ENCODE measurements at places on chromosomes 1 and 21.

GRCh38 chr1:59104191-59104760 is 192.6 kb upstream of the FGGY start:
- no peak for DNase-seq

DNA sequence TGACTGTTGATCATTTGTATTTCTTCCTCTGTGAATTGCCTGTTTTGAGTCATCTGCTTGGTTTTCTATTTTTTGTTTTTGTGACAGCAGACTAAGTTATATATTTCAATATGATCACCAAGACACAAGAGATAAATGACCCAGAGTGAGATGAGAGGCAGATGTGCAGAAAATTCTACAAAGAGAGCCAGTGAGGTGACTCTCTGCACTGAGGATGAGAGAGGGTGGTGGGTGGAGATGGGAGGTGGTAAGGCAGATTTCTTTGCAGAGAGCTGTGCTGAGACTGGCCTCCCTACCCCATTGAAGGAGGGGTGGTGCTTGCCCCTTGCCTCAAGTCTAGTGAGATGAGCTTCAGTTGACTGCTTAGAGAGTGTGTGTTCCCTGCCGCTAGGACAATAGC is 17.6 kb upstream of the FCAMR start:
- no peak for DNase-seq

- no peak for DNase-seq
Observed at GRCh38 chr1:71561206-71561605, 480.4 kb upstream of the ZRANB2 start.

DNA sequence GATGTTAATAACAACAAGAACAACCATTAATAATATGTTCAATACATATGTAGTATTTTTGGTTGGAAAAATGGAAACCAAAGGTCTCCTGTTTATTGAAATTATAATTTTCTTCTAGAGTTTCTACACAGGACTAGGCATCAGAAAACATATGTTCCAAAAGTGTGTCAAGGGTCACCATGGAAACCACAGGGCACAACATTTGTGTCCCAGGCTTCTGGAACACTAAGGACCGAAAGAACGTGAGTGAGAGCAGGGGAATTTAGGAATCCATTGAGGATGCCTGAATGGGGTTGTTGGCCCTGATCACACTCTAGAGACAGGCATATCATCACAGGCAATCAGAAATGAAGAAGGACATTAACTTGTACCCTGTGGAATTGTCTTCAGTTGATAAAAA is 7.5 kb upstream of the CDC14A start:
- no peak for DNase-seq

DNA sequence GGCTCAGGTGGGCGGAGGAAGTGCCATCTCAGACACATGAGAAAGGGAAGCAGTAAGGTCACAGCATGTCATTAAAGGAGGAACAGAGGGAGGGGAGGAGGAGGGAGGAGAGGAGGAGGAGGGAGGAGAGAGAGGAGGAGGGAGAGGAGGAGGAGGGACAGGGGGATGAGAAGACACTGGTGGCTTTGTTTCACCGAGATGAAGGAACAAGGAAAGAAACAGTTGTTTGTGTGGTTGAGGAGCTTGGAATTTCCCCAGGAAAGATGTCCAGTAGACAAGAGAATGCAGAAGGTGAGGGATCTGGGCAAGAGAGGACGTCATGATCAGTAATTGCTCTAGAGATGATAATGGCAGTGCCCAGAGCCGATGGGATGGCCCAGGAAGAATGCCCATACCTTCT is 97.7 kb downstream of the AJAP1 start:
- no peak for DNase-seq

GRCh38 chr1:4267381-4268261 is 367.5 kb upstream of the C1orf174 start:
- DNase-seq, result no peak

DNA sequence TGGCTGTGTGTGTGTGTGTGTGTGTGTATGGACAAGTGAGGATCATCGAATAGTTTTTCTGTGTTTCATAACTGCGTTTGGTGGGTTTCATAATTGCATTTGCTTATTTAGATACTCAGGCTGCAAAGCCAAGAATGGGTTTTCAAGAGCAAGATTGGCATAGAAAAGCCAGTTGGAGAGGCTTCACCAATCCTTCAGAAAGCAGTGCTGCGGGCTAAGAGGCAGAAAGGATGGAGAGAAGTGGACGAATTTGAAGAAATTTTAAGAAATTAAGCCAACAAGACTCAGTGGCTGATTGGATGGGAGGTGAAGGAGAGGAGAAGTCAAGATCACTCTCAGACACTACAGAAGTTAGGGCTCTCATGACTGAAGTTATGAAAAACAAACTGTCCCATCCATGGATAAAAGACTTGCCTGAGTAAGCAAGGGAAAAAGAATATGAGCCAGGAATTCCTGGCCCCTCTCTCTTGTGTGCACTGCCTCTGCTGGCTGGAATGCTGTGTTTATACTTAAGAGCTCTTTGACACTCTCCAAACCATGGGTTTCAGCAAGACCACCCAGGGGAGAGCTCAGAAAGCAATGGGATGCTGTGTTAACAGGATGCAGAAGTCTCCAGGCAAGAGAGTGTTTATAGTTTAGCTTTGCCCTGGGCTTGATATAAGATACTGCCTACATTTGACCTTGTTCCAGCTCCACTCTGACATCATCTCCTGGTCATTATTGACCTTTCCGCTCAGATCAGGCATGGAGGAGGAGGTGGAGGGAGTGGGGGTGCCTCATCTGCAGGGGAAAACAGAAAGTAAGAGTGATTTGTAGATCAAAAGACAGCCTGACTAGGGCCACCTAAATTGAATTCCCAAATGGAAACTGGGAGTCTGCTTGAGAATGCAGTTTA is 232.0 kb upstream of the PLXNA2 start:
- no peak for DNase-seq

DNA sequence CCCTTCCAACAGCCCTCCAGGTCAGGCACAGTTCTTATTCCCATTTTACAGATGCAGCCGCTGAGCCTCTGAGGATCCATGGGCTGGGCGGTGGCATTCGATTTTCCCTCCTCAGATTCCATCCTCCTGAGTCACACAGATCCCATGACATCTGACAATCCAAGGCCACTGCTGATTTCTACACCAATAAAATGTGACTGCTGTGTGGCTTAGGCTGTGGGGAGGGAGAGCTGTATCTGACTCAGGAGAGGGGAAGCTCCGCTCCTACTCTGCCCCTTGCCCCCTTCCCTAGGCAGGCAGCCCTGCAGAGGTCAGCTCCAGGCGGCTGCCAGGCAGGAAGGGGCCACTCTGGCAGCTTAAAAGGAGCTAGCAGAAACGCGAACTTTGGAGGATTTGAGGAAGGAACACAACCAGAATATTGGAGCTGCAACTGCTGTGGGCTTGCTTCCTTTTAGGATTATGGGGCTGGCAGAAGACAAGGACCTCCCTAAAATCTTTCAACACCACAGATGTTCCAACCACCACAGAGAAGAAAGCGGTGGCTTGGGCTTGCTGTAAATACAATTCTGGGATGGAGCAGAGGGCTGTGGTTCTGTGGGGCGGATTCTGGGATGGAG is 50.0 kb downstream of the MRPL37 start:
- no peak for DNase-seq

DNA sequence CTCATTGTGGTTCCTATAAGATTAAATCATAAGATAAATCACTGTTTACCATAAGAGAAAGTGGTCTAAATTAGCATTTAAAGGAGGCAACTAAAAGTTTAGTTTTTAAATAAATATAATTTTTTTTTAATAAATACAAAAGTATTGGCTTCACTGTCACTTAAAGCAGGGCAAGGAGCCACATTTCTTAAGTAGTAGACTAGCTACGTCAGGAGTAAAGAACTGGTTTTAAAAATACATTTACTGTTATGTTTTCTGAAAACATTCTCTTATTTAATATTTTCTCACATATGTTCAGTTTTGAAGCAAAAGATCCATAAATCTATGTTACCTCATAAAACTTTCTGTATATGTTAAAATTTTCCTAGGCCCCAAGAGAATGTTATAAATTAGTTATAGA is 2.2 kb downstream of the ANGPTL1 start:
- no peak for DNase-seq

- peak; percentile 52 for DNase-seq
Observed at GRCh38 chr1:16078925-16079656, 5.6 kb upstream of the FAM131C start.

DNA sequence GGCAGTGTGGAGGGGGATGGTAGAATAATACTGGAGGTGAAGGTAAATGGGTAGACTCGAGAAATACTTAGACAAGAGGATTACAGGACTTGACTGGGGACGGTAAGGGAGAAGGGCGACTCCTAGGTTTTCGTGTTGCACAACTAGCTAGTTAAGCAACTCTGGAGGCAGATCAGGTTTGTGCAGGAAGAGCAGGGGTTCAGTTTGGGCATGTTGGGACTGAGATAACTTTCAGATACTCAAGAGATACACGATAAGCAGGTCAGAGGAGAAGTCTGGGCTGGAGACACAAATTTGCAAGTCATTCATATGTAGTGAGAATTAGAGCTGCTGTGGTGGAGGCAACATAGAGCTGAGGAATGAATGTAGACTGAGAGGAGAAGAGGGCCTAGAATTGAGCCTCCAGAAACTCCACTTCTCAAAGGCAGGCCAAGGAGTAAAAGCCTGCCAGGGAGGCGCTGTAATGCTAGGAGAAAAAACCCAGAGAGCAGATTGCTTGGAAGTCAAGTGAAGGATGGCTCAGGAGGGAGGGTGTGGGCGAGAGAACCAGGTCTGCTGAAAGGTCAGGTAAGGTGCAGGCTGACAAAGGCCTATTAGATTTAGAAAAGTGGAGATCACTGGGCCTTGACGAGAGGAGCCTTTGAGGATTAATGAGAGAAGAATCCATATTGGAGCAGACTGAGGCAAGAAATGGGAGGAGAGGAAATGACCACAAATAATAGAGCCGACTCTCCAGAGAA is 20.8 kb downstream of the MAB21L3 start:
- no peak for DNase-seq

GRCh38 chr1:244821134-244821533 is 14.3 kb upstream of the COX20 start:
- no peak for DNase-seq

DNA sequence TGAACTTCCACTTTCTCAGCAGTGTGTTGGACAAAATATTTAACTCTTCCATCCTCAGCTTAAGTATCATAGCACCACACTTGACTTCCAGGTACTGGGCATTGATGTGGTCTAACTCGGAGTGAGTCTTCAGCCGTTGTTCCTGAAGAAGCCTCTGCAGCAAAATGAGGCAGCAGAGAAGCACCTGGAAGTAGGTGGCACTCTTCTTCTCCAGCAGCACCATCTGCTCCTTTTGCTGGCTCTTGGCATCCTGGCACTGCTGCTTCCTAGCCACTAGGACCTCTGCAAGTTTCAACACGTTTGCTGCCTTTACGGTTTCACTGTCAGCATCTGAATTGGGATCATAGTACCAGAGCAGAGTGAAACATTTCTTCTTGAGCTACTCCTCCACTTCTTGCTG is 162.5 kb upstream of the GORAB start:
- no peak for DNase-seq

- no peak for DNase-seq
Observed at GRCh38 chr1:63414691-63415365, 47.4 kb downstream of the ALG6 start.

DNA sequence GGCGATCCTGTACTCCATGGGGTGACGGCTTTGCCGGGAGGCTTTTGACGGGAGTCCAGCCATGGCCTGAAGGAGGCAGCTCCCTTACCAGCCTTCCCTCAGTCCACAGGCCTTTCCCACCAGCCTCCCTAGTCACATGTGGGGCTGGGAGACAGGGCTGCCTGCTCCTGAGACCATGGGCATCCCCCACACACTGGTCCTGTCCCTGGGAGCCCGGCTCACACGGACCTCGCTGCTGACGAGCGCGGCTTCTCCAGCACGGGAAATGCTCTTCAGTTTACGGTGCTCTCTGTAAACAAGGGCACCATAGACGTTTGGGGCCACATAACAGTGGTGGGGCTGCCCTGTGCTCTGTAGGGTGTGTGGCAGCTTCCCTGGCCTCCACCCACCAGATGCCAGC is 104.5 kb upstream of the TMEM51 start:
- no peak for DNase-seq

DNA sequence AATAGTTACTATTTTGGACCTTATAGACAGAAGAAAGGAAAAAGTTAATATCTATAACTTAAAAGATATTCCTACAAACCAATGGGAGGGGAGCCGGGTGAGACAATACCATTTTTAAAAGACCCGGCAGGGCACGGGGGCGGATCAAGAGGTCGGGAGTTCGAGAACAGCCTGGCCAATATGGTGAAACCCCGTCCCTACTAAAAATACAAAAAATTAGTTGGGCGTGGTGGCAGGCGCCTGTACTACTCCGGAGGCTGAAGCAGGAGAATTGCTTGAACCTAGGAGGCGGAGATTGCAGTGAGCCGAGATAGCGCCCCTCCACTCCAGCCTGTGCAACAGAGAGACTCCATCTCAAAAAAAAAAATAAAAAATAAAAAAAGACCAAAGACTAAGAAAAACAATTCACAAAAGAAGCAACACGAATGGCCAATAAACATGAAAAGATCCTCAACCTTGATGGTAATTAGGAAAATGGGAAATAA is 1.2 kb upstream of the PSMB2 start:
- DNase-seq, result no peak

DNA sequence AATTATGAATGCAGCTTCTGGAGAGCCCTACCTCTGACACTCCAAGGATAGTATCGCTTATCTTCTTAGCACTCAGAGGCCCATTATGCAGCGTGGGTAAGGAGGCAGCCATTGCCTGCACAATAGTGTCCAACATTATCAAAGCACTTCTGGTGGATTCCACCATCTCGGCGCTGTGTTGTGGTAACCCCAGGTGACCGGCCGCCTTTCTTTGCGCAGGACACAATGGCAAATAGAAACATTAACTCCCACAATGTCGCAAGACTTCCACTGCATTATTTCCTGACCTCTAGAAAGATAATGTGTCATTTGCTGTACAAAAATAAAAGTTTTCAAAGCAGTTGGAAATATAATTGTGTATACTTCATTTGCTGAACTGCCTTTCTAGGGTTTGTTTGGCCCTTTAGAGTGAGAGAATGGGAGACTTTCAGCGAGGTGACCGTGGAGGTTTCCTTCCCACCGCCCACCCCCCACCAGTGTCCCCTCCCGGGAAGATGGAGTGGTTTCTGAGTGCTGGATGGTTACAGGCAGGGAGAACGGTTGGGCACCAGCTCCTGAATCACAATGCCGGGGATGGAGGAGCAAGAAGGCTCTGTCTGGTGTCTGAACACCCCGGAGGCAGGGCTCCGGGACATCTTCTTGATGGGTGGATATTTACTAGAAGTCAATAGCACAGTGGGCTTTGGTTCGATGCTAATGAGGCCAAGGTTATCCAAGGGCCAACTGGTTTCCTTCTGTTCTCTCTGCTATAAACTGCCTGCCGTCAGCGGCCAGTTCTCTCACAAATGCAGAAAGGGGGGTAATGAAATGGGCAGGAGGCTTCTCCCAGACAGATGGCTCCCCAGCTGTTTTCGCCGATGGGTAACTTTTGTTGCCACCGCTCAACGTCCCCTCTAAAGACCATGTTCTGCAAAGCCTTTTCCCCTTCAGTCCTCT is 215.4 kb upstream of the PROX1 start:
- DNase-seq, result no peak

GRCh38 chr1:20626524-20626923 is 6.7 kb upstream of the PINK1 start:
- DNase-seq, result no peak

DNA sequence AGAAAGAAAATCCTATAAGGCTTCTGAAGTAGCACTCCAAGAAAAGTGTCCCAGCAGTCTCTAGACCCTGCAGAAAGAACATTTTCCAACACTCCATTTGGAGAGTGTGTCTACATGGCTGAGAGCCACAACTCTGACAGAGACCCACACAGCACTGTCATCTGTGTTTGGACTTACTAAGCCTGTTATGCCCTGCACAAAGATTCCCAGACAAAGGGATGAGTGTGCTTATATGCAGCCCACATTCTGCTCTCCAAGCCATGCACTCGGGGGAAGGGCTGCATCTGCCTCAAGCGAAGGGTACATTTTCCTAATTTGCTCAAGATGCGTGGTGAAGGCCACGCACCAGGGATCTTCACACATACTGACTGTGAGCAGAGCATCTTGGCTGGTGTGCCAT is 24.4 kb upstream of the SLAMF6 start:
- DNase-seq, result no peak
